ENCODE measurements at places on chromosomes 2 and 18.

- no peak for DNase-seq
These were observed 25.8 kb downstream of the BIN1 start for GRCh38 chr2:127080938-127081755.

DNA sequence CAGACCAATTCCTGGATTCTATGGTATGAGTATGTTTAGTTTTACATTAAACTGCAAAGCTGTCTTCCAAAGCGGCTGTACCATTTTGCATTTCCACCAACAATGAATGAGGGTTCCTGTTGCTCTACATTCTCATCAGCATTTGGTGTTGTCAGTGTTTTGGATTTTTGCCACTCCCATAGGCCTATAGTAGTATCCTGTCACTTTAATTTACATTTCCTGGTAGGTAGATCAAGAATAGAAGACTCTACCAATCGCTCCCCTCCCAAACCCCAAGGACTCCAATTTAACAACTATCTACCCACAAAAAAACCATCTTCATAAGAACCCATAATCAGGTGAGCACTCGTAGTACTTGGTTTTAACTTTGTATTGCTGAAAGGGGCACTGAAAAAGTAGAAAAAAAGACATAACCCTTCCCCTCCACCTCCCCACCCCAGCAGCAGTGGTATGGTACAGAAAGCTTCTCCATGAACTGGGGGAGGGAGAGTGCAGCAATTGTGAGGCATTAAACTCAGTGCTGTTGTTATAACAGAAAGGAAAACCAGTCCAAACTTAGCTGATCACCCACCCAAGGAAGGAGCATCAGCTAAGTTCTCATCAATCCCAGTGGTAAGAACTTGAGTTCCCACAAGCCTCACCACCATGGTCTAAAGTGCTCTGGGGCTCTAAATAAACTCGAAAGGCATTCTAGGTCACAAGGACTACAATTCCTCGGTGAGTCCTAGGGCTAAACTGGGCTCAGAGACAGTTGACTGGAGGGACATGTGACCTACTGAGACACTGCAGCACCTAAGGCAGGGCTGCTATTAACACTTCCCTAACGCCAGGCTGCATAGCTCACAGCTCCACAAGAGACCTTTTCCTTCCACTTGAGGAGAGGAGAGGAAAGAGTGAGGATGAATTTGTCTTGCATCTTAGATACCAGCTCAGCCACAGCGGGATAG is 35.5 kb upstream of the CYTIP start:
- DNase-seq = no peak

GRCh38 chr2:225415792-225416191 is 16.3 kb downstream of the NYAP2 start:
- DNase-seq = no peak

DNA sequence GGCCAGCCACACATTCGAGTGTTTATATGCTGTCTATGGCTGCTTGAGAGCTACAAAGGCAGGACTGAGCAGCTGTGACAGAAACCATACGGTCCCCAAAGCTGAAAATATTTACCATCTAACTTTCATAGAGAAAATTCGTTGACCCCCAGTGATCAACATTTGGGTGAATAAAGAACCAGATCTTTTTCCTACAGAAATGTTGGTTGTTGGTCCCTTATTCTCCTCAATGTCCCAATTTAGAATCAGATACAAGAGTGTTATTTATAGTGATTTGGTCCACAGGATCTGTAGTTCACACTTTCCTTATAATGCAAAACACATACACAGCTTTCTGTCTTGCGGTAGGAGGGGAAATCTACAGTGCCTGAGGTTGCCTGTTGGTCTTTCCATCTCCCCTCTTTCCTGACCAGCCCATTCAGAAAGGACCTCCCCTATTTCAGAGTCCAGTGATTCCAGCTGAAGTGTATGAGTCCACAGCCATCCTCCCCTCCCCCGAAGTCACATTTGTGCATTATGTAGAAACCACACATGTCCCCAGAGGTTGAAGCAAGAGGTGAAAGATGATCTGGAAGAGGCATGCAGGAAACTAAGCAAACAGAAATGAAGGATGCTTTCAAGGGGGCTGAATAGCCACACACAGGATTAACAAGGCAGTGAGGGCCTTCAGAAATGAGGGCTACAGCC is 61.9 kb downstream of the SPRED2 start:
- no peak for DNase-seq

DNA sequence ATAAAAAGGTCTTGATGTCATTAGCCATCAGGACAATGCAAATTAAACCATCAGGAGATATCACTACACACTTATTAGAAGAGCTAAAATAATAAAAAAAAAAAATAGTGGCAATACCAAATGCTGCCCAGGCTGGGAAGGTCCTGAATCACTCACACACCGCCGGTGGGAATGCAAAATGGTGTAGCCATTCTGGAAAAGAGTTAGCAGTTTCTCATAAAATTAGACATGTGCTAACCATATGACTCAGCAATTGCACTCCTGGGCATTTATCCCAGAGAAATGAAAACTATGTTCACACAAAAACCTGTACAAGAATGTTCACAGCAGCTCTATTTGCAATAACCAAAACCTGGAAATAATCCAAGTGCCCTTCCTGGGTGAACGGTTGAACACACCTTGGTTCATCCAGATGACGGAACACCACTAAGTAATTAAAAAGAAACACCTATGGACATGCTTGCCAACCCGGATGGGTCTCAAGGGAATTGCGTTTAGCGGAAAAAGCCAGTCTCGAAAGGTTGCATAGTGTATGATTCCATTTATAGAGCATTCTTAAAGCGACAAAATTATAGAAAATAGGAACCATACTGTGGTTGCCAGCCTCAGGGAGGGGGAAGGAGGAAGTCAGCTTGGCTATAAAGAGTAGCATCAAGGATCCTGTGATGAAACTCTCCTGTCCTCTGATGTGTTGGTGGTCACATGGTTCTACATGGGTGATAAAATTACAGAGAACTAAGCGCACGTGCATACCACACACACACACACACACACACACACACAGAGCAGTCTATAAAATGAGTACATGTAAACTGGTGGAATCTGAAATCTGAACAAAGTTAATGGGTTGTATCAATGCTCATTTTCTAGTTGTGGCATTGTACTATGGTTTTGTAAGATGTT is 4.6 kb downstream of the MBP start:
- DNase-seq = no peak

DNA sequence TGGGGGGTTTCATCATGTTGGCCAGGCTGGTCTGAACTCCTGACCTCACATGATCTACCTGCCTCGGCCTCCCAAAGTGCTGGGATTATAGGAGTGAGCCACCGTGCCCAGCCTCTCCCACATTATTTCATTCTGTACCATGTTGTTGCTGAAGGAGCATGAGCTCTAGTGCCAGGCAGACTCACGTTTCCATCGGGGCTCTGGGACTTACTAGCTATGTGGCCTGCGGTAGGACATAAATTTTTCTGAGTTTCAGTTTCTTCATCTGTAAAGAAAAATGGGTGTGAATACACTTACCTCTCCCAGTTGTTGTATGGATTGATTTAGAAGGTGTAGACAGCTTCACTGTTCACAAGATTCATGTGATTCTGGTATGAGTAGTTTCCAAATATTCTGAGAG is 30.8 kb upstream of the CCL20 start:
- no peak for DNase-seq

GRCh38 chr2:236872981-236873380 is 212.7 kb upstream of the COPS8 start:
- DNase-seq = no peak

DNA sequence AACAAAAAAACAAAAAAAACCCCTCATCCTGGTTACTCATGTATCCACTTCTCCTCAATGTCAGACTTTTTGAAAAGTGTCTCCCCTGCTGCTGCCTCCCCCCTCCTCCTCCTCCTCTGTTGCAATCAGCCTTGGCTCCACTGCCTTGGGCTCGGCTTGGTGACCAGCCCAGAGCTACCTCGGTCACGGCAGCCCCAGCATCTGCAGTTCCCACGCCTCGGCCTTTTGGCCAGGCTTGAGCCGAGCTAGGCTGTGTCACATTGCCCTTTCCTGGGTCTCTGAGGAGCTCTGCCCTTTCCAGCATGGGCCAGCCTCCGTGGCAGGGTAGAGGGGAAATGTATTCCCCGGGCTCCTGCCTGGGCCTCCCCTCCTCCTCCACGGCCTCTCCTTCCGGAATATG is 22.7 kb upstream of the INHBB start:
- DNase-seq = no peak

GRCh38 chr2:133977405-133977804 is 276.5 kb upstream of the MGAT5 start:
- no peak for DNase-seq

- no peak for DNase-seq
These were observed 83.1 kb downstream of the UPP2 start for GRCh38 chr2:158184556-158185343.

GRCh38 chr2:67567886-67568285 is 170.8 kb downstream of the ETAA1 start:
- DNase-seq = no peak

DNA sequence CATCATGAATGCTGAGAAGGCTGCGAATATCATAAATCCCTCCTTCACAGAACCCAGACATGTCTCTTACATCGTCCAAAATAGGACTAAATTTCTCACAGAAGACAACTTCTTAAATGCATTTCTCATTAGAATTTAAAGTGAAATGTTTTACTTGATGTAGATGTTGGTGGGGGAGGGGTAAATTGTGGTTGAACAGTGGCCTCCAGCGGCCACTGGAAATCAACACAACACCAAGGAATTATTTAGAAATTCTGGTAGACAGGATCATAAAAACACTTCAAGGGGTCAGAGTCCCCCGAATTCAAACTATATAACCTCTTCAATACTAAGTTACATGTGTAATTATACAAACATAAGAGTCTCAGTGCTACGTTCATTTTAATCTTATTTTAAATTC is 135.9 kb downstream of the ABCA12 start:
- DNase-seq = peak; percentile 2

DNA sequence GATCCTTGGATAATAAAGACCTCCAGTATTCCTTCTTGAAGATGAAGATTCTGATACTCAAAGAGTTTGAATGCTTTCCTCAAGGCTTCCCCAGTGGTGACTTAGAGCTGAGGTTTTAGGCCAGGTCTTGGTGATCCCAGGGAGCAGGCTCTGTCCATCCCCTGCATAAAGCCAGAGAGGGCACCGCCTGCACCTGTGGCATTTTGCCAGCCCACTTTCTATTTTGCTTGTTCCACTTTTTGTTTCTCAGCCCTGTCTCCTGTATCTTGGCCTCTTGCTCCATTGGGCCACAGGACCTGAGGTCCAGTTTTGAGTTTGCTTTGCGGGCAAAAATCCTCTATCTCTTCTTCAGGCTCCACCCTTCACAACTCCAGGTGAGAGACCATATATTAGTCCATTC is 6.7 kb upstream of the SCYGR1 start:
- no peak for DNase-seq

DNA sequence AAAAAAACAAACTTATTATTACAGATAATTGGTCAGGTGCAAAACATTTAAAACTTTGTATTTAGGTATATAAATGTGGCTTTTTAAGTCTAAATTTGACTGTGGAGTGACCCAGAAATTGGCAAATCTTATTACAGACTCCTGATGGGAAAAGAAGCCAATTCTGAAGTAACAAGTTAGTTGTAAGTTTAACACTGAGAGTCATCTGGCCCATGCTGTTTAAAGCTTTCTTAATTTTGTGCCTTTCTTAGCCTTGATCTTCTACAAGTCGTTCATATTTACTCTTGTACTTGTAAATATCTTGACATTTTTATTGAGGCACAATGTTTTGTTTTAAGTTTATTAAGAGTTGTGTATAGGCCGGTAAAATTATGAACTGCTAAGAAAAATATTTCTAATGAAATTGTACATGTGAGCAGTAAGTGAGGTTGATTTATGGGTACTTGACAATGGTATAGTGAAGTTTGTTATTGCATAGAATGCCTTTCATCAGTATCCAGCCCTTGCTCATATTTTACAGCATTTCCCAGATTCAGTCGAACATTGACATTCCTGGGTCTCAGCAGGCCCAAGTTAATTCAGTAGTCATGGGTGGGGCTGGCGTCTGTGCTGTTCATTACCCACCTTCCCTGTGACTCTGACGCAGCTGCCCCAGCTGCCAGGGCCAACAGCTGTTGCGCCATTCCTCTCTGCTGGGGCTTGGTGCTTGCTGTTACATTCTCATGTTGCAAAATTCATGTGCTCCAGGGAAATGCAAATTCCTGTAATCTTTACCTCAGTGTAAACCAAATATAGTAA is 121.4 kb downstream of the ZNF236 start:
- DNase-seq = no peak

DNA sequence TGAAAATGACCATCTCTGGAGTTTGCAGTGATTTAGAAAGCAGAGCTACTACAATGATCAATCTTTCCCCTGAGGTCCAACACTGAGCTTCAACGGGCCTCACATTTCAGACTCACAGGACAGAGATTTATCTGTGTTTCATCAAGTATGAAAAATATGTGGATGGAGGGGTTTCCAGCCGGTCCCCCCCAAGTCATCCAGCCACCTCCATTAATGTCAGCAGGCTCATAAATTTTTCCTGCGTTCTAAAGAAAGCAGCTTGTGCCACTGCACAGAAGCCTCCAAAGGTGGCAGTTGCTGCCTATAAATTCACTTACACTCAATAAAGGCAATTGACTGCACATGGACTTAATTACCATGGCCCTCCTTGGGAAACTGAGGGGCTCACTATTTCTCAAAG is 117.4 kb upstream of the ACKR3 start:
- DNase-seq = no peak

GRCh38 chr2:238128061-238128440 is 10.4 kb upstream of the KLHL30 start:
- no peak for DNase-seq

GRCh38 chr2:203783496-203784203 is 77.2 kb downstream of the CD28 start:
- DNase-seq = no peak

- DNase-seq = no peak
These were observed 1490.0 kb upstream of the NXPH2 start for GRCh38 chr2:140270224-140270623.

- no peak for DNase-seq
These were observed 27.8 kb upstream of the KCNF1 start for GRCh38 chr2:10883801-10884478.

DNA sequence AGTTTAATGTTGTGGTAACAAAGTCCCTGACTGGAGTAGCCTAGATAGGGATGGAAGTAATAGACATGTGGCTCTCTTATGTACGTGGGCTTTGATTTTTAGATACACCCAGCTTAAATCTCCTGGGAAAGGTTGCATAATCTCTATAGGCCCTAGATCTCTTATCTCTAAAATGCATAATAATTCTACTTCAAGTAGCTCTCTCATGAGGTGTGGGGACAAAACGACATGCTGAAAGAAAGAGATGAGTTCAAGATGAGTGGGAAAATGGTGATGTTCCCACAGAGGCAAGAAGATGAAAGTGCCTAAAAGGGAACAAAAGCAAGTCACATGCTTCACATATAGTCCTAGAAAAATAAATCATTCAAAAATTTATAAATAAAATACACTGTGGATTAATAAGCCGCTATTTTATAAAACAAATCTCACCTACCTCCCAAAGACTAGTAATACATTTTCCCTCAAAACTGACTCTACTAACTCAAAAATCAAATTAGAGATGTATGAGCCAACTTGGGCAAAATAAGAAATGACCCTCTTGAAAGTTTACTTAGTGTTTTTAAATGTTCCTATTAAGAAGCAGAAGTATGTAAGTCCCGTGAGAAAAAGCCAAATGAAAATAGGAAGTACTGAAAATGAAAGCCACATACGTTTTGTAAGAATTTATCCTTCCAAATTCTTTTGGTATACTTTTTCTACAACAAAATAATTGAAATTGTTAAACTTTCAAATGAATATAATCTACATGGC is 148.2 kb upstream of the ITGA4 start:
- no peak for DNase-seq
